NCI-H187 treated with DMSO at 0.1 percent for 48 hours (cell line): ENCODE measurements at places on chromosomes 5 and 9.

DNA sequence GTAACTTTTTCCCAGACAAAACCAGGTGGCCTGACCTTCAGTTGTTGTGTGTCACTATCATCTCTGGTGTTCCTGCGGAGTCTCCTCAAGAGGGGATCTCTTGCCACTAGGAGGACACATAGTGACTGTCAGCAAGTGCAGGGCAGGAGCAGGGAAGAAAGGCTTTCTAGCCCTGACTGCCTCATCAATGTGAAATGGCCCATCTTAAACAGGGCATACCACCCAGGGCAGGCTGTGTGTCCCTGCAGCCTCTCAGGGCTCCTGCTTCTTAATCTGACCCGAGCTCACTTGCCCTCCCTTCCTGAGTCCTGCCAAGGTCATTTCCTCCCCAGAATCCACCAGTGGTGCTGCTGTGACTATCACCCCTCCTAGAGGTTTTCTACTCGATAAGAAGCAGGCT, 57.4 kb upstream of the SIMC1 start:
- DNase-seq = no peak

- no peak for DNase-seq
Observed at GRCh38 chr5:147809830-147810666, 21.4 kb downstream of the SPINK1 start.

GRCh38 chr9:115148721-115149120, 30.8 kb upstream of the TNC start:
- DNase-seq = no peak

GRCh38 chr5:79510638-79511037, 3.3 kb downstream of the HOMER1 start:
- DNase-seq = no peak

- DNase-seq = no peak
Observed at GRCh38 chr9:117073539-117074341, 341.1 kb downstream of the ASTN2 start.

GRCh38 chr9:68648971-68649370, 56.1 kb upstream of the PIP5K1B start:
- no peak for DNase-seq

- DNase-seq = no peak
Observed at GRCh38 chr5:41648996-41649395, 138.6 kb upstream of the PLCXD3 start.

DNA sequence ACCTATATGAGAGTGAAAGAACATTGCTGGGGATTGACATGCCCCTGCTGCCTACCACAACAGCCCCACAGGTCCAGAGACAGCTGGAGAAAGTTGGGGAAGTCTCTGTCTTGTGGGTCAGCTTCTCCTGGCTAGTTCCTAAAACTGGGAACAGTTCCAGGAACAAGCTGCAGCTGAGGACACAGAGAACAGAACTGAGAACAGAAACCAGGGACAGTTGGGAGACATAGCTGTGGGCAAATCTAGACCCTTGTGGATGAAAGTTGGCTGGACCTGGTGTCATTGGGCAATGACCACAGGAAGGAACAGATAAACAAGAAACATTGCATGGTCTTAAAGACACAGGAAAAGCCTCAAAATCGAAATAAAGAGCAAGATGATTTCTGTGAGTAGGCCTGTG, 58.3 kb upstream of the MOCS2 start:
- no peak for DNase-seq

GRCh38 chr9:128190516-128191405, 611 bp downstream of the CIZ1 start:
- no peak for DNase-seq

- no peak for DNase-seq
Observed at GRCh38 chr9:114724744-114725143, 42.8 kb upstream of the TEX48 start.

DNA sequence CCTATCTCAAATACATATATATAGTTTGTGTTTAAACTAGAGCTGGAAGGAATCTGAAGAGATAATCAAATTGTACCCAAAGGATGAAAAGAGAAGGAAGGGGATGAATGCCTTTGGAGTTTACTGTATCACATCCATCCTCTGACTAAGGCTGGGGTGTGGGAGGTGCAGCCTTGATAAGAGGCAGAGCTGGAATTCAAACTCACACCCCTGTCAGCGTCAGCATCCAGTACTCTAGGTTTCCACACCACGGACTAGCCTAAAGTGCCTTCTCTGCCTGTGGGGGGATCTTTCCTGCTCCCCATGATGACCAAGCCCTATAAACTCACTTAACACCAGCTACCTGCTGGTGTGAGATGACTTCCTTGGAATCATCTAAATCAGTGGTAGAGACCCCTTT, 48.1 kb downstream of the EPB41L4B start:
- no peak for DNase-seq

DNA sequence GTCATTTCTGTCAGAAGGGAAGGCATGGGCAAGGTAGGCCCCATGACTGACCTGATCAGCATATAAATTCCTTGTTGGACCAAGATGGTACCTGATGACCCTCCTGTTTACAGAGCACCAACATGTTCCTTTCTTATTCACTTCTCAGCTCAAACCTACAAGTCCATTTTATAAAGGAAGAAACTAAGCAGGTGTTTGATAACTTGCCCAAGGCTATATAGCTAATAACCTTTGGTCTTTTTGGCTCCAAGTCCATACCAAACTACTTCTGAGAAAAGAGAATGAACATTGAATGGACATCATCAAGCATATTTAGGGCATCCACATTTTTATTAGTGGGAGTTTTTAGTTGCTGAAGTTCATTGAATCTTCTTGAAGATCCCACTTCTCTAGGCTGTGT, 125.2 kb downstream of the GALNT10 start:
- no peak for DNase-seq

DNA sequence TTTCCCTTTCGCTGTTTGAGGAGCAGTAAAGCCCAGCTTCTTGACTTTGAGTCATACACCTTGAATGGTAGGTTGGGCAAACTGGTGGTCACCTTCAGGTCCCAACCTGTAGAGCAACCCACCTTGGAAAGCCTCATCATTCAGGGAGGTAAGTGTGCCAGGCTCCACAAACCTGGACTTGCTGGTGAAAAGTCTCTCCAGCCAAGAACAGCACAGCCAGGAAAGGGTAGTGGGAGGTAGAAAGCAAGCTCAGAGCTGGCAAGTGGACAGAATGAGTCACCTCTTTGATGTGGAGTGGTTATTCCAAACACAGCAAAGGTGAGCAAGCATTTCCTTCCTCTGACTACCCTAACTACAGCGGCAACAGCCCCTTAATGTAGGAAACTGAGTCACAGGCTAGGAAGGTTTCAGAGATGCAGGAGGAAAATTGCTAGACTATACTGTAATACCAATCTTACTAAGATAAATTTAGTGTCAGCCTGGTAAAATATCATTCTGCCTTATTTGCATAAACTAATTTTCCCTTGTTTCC, 117.5 kb upstream of the MTAP start:
- no peak for DNase-seq

GRCh38 chr9:134965851-134966250, 48.1 kb upstream of the FCN1 start:
- DNase-seq = no peak
